ENCODE measurements at places on chromosomes 2 and 18.

GRCh38 chr18:24315170-24315569 is 82.5 kb downstream of the OSBPL1A start:
- no peak for DNase-seq

- DNase-seq, result no peak
Measured at GRCh38 chr2:41510108-41510507, 537.7 kb upstream of the PKDCC start.

DNA sequence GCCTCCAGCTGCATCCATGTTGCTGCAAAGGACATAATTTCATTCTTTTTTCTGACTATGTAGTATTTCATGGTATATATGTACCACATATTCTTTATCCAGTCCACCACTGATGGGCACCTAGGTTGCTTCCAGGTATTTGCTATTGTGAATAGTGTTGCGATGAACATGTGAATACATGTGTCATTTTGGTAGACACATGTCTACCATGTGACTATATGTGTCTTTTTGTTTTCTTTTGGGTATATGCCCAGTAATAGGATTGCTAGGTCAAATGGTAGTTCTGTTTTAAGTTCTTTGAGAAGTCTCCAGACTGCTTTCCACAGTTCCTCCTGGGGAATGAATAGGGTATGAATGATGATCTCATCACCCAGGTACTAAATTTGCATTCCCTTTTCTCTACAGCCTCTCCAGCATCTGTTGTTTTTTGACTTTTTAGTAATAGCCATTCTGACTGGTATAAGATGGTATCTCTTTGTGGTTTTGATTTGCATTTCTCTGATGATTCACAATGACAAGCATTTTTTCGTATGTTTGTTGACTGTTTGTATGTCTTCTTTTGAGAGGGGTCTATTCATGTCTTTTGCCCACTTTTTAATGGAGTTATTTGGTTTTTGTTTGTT is 35.6 kb upstream of the FEZ2 start:
- no peak for DNase-seq

GRCh38 chr2:213238753-213239495 is 45.3 kb upstream of the SPAG16 start:
- DNase-seq, result no peak

- DNase-seq, result no peak
Measured at GRCh38 chr2:140597205-140597604, 1533.6 kb downstream of the LRP1B start.
